ENCODE measurements at places on chromosomes 16 and 17. TPM values are rescaled to one million over a fixed set of nuclear protein-coding genes. Genes with fewer than 3 reads are reported as not detected.

DNA sequence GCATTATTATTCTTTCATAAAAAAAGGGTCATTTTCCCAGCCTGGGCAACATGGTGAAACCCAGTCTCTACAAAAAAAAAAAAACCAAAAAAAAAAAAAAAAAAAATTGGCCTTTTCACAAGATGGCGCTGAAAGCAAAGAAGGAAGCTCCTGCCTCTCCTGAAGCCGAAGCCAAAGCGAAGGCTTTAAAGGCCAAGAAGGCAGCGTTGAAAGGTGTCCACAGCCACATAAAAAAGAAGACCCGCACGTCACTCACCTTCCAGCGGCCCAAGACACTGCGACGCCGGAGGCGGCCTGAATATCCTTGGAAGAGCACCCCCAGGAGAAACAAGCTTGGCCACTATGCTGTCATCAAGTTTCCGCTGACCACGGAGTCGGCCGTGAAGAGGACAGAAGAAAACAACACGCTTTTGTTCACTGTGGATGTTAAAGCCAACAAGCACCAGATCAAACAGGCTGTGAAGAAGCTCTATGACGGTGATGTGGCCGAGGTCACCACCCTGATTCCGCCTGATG, 4.9 kb upstream of the PGAP6 start:
- DNase-seq, result no peak

GRCh38 chr16:28098959-28099945, 35.7 kb upstream of the GSG1L start:
- DNase-seq, result no peak

DNA sequence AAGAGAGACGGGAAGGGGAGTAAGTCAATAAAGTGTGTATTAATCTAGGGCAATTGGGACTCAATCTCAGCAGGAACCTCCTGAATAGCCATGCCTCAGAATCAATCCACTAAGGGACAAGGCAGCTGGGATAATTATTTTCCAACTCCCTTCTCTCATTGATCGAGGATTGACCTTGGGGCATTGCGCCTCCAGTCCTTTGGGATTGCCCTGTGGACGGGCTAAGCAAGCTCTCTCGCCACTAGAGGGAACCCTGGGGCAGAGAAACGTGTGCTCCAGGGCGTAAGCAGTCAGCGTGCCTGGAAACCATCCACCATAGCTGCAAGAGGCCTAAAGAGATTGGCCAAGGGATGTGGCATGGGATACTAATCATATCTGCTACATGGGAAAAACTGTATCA, 53.9 kb upstream of the ERCC4 start:
- peak; percentile 75 for DNase-seq

- no peak for DNase-seq
Measured at GRCh38 chr16:69083306-69083941, 22.0 kb upstream of the HAS3 start.

TP53TG3B gene
- not detected for total RNA-seq

GRCh38 chr16:60582528-60582927, 1453.7 kb downstream of the CDH8 start:
- no peak for DNase-seq

DNA sequence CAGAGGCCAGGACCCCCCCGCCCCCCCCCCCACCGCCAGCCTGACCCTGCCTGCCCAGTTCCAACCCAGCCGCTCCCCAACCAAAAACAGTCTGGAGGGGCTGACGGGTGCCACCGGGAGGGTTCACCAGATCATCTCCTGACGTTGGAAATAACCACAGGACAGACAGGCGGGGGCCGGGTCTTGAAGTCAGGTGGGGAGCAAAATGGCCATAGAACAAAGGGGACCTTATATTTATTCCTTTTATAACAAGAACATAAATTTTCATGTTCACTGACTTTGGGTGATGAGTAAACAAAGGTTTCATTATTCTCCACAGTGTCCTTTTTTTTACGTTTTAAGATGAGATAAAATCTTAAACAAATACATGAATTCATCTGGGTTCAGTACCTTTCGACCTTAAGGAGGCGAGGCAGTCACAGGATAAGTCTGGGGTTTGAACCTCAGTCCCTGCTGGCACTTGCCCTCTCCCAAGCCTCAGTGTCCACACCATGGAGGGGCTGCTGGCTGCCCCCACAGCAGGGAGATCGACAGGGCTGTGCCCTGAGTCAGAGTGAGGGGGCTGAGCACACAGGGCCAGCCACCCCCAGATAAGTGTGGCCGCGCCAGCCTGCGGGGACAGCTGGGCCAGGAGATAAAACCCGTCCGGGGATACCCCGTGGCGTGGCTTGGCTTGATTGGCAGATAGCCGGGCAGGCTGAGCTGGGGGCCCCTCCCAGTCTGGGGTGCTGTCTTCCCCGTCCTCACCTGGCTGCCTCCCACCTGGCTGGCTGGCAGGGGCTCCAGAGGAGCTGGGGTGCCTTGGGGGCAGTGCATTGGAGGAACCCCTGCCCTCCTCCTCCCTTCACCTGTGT, 15.0 kb downstream of the SLC7A5 start:
- DNase-seq, result no peak

DNA sequence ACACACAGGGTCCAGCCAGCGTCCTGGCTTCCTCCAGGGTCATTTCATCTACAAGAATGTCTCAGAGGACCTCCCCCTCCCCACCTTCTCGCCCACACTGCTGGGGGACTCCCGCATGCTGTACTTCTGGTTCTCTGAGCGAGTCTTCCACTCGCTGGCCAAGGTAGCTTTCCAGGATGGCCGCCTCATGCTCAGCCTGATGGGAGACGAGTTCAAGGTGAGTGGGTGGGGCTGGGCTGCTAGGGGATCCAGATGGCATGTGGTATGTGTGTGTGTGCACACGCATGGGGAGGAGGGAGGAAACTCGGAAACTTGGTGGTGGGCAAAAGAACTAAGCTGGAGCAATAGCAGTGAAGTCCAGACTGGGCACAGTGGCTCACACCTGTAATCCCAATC, 11.5 kb downstream of the CETP start:
- DNase-seq, result no peak

DNA sequence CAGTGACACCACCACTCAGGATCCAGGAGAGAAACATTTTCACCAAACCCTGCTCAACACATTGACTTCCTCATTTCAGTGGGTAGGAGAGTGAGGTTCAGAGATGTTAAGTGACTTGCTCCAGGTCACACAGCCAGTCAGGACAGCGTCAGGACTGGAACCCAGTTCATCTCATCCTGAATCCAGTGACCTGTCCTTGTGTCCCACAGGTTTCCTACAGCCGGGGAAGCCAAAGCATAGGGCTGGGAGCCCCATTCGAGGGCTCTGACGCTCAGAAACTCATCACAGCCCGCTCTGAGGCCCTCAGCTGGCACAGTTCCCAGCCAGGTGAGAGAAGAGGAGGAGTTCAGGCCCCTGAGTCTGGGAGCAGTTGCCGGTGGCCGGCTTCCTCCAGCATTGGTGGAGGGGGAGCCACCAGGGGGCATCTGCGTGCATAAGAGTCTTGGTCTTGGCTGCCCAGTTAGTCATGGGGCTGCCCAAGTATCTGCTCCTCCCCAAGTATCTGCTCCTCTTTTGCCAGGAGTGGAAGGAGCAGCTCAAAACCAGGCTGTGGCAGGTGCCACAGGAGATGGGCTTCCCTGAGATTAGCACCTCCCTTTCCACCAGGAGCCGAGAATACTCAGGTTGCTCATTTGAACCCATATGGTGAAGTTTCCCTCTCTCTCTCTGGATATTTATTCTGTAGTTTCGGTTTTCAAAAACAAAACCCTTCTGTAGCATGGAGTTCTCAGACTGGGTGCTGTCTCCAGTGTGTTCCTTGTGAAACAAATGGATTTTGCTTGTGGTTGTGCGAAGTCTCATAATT, 56.0 kb downstream of the TNFRSF13B start:
- no peak for DNase-seq

- DNase-seq, result no peak
Measured at GRCh38 chr17:3590231-3590630, 19.0 kb downstream of the TRPV1 start.

DNA sequence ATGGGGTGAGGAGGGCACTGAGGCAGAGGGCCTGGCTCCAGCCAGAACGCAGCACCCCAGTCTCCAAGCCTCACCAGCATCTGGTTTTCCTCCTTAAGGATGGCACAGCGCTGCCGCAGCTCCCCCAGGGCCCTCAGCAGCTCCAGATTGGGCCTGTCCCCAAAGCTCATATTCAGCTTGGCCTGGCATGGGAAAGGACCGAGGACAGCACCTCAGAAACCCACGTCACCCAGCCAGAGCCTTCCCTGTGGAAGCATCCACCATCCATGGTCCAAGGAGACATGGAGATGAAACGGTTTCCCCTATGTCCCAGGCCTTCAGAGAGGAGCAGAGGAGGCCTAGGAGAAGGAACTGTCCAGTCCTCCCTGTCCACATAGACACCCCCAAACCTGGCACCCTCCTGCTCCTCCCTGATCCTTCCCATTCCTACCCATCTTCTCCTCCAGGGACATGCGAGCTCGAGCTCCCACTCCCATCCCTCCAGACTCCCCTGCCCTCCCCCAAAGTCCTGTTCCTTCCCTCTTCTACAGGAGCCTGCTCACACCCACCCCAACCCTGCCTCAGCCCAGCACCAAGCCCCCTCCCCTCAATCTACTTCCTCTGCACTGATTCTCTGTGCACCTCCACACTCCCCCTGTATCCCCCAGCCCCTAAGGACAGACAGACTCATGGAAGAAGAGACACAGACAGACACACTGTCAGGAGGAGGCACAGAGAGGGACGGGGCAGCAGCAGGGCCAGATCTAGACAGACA, 1.8 kb downstream of the TSPOAP1 start:
- no peak for DNase-seq
